Left ventricle myocardium superior (tissue), 1 donor: ENCODE measurements at places on chromosomes 7 and 10.

DNA sequence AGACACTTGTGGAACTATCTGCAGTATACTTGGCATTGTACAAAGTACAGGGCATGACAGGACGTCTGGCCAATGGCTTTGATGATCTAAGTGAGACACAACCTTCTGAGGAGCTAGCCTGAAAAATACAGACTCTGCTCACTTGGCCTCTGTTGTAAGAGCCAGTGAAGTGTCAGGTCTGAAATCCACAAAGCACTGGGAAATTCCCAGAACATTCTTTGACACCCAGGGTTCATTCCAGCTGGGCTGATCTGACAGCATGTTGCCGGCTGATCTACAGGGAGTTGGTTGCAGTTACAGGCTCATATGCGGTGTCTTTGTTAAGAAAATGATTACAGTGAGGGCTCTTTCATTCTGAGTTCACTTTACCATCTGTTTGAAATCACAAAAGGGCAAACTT is 354.6 kb downstream of the PHF14 start:
- DNase-seq: no peak

- DNase-seq: no peak
These were observed 34.8 kb upstream of the OSBPL3 start for GRCh38 chr7:25014756-25015155.

DNA sequence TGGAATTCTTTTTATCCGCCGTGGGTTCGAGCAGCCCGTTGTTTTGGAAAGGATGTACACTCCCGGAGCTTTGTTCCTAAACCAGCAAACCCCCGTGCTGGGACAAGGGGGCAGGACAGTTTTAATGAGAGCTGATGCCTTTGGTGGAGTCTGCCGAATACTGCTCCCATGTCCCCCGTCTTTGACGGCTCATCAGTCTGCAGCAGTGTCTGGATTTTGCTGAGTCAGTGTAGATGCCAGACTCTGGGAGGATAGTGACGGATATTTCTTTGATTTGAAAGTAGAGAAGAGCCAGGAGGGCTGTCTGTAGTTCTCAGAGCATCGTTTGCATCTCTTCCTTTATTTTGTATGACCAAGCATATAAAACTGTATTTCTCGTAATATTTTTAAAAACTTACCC is 74.9 kb upstream of the BTBD16 start:
- DNase-seq: no peak

DNA sequence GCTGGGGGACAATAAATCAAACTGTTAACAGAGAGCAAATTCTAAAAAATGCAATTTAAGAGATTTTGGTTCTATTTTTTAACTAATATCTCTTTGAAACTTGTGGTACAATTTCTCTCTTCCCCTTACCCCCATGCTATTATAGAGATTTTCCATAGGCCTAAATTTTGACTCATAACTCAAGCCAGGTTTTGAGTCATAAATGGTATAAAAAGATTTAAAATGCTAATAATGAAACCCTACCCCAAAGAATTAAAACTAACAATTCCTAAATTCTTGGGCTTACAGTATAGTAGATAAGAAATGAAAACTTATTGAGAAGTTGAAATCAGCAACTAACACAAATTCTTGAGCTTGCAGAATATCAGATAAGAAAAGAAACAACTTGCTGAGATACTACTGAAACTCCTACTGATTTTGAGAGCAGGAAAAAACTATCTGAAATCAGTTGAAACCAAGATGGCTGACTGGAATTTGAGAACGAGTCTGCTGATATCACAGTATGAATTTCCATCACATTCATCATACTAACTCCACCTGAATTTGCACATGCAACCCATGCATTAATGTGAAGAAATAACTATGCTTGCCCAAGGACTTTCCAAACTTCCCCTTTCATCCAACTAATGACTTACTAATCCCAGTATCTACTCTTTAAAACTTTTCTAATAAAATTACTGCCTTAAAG is 36.3 kb downstream of the POT1 start:
- DNase-seq: no peak

DNA sequence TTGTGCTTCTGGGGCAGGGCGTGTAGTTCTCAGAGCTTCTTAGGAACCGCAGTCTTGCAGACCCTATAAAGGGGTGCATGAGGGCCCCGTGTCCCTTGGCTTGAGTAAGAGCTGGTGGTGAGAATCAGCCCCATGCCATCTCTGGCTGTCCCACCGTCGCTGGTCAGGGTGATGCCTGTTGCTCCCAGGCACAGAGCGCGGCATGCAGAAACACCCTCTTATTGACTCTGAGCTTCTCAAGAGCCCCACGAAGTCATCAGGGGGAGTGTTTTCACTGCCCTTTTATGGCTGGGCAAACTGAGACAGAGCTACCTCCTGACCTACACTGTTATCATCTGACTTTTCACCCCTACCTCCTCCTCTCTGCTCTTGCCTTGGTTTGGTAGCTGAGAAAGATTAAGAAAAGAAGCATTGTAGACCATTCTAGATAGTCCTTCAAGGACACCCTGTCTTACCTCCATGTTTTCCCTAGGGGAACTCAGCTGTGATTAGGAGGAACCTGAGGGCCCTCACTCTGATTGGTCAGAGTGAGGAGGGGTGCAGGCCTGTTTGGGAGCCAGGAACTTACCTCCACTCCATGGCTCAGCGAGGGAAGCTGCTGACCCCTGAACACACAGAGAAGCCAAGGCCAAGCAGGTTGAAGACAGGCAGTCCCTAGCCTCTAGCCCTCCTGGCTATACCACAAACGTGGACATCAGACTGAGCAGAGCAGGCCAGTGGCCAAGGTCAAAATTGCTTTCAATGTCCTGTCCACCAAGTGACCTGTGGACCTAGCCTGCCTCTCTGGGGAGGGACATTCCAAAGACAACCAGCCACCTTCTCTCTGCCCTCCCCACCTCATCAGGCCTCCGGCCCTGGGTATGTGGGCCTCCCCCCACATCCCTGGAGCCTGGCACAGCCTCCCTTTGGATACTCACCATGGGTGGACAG is 17.6 kb downstream of the UNC5B start:
- no peak for DNase-seq
